ENCODE measurements at places on chromosomes 16 and 17.
A peak's percentile ranks its signal among the peaks of the same experiment; 100 is the strongest.

- no peak for DNase-seq
These were observed 144.6 kb downstream of the DNAH9 start for GRCh38 chr17:11742886-11743285.

DNA sequence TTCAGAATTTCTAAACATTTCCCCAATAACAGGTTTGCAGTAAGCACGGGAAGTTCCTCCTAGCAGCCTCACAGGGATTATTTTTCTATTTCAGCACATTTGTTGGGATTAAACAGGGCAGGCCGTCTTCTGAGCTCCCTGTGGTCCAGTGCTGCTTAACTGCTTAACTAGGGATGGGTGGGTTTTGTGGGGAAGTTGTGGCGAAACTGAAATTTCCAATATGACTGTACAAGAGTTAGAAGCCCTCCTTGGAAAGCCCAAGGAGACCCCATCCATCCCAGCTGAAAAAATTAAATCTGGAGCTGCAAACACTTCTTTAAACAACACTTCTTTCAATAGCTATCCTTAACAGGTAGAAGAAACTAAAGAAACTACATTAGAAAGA, 22.2 kb downstream of the FAM117A start:
- DNase-seq, result no peak

- DNase-seq, result no peak
These were observed 67.2 kb upstream of the CIBAR2 start for GRCh38 chr16:85179344-85180046.

DNA sequence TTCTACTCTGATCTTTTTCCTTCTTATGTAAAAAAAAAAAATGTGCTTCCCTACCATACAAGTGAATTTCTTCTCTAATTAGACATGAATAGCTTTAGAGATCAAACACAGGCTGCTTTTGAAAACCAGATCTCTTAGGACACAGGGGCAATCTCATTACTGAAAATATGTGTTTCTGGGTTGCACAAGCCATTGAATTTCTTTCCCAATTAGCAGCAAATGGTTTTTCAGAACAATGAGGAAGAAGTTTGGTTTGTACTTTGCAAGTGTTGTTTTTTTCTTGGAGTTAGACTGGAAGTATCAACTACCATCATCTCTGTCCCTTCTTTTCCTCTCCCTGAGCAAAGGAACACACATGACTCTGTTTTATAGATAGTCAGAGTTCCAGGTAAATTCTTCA, 5.6 kb upstream of the ANKS4B start:
- DNase-seq, result no peak

GRCh38 chr16:86762095-86762494, 183.7 kb downstream of the FOXL1 start:
- no peak for DNase-seq

GRCh38 chr17:19284005-19284959, 47.1 kb downstream of the EPN2 start:
- no peak for DNase-seq

- peak; percentile 82 for DNase-seq
These were observed 693 bp upstream of the HOXB4 start for GRCh38 chr17:48578616-48579470.

DNA sequence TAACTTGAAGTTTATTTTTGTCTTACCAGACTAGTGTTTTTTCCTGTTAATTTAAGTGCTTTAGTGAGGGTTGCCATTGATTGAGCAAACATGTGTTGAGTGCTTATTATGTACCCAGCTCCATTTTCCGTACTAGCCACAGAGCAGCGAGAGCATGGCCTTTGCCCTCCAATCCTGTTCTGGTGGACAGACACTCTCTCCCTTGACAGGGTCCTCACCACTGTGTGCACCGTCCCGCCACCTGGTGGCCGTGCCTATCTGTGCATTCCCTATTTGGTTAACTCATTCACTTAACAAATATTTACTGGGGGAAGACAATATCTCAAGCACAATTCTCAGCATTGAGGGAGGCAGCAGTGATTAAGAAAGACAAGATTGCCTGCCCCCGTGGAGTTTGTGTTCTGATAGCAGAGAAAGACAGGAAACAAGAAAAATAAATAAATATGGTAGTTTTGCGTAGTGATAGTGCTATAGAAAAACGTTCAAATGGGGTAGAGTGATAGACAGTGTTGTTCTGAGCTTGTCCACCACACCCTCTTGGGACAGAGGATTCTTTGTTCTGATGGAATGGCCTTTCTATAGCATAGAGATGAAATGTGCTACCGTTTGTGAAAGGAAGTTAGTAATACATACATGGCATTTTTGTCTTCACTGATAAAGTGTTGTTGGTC, 13.0 kb downstream of the CDH13 start:
- peak; percentile 73 for DNase-seq

DNA sequence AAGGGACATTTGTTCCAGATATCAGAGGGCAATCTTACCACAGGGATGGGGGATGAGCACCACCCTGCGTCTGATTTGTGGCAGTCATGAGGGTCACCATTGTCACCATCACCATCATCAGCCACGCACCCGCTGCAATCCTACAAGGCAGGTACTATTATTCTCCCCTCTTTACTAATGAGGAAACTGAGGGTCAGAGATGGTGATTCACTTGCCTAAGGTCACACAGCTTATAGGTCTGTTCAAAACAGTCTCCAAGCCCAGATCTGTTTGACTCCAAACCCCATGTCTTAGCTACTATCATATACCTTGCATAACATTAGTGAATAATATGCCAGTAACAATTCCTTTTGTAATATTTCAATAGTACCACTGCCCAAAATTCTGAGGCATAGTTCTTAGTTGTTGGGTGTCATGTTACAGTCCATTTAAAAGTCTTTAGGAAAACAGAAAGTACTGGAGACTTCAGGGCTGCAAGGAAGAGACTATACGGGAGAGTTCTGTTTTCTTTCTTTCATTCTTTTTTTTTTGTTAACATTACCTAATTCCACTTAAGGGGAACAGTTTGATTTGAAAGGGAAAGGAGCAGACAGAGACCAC, 166.4 kb downstream of the C16orf95 start:
- no peak for DNase-seq

DNA sequence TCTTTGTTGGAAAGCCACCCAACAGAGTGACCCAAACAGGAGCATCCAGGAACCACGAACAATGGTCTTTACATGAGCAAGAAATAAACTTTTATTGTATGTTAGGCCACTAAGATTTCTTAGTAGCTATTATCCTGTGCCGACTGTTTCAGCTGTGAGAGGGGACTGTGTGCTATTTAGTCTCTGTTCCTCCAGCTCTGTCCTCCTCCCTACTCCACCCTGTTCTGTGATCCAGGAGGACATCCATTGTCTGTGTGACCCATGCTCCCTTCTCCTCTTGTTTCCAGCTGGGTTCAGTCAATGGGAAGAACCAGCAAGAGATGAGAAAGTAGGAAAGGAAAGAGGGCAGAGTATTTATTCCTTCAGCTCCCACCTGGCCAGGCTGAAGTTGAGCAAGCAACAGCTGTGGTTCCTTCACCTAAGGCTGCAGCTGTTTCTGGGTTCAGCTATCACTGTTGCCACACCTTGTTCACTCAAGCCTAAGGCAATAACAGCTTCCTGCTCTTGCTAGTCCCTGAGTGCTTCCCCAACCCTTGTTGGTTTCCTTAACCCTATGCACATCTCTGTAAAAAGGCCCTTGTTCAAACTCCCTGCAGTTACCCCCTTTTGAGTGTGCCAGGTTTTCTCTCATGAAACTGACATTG, 14.9 kb upstream of the B4GALNT2 start:
- no peak for DNase-seq

- no peak for DNase-seq
These were observed 162.0 kb downstream of the SALL1 start for GRCh38 chr16:50989047-50989446.

- no peak for DNase-seq
These were observed 84.5 kb downstream of the SOX9 start for GRCh38 chr17:72205357-72205756.

GRCh38 chr17:51341457-51341856, 81.1 kb downstream of the UTP18 start:
- no peak for DNase-seq

GRCh38 chr16:75541236-75541635, 5.3 kb upstream of the CHST5 start:
- no peak for DNase-seq

- no peak for DNase-seq
These were observed 13.7 kb upstream of the CD300E start for GRCh38 chr17:74637265-74637664.

GRCh38 chr17:55575058-55575636, 63.9 kb upstream of the SMIM36 start:
- DNase-seq, result no peak

- no peak for DNase-seq
These were observed 549.6 kb upstream of the KIF2B start for GRCh38 chr17:53273126-53273525.

GRCh38 chr17:60421273-60422161, 772 bp upstream of the CHCT1 start:
- peak; percentile 91 for DNase-seq

- no peak for DNase-seq
These were observed 33.0 kb upstream of the ADAMTS18 start for GRCh38 chr16:77467821-77468335.

GRCh38 chr16:54194334-54194743, 92.2 kb downstream of the IRX3 start:
- no peak for DNase-seq

DNA sequence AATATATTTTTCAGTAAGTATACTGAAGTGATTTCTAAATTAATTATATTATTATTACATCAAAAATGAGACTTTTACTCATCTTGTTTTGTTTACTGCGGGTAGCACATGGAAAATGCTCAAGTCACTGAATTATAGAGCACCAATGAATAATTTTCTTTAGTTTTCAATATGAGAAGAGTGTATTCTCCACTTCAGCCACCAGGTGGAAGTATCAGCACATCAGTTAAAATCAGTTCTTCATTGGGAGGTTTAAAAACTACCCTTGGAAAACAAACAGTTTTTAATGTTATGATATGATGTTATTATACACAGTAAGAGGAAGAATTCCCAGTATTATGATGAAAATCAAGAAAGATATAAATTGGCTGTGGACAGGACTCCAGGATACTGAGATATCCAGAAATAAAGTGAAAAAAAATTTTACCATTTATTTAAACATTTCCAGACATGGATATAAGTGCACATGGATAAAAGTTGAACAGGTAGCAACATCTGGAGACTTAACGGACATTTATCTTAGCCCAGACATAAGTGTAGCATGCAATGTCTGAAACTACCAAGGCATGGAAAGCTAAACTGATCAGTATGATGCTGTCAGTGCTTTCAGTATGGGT, 467.3 kb downstream of the KCNJ2 start:
- DNase-seq, result no peak

DNA sequence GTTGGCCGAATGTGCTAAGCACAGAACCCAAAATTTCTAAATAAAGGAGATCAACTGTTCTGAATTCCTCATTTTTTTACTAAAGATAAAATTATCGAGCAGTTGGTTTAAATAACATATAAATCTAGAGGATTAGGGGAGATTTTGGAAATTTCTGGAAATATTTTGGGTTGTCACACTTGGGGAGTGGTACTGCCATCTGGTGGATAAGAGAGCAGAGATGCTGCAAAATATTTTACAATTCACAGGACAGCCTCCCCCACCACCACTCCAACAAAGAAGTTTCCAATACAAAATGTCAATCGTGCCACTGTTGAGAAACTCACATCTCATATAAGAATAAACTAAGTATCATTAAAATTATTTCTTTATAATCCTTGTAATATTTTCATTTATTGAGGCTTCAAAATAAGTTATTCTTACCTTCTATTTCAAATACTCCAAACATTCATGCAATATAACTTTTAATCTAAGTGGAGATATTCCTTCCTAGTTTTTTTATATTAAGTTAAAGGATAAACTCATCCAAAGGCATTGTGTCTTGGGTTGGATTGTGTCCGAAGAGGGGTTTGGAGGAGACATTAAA, 17.0 kb upstream of the ABCA8 start:
- DNase-seq, result no peak

- no peak for DNase-seq
These were observed 163.9 kb downstream of the ZFHX3 start for GRCh38 chr16:72884037-72884436.

DNA sequence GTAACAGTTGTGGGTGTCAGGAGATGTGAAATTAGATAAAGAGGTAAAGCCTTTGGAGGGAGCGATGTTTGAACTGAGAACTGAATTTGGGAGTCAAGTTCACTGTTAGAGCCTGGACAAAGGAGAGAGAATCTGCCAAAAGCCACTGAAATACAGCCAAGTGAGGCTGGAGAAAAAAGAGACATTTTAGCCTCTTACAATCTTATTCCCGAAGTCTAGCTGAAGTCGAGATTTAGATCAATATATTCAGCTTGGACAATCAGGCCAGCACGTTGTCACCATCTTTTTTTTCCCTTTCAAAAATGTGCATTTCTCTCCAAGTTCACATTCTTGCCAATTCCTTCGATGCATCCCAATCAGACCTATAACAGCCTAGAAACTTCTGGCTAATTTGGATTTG, 312.2 kb downstream of the RBFOX1 start:
- DNase-seq, result no peak

DNA sequence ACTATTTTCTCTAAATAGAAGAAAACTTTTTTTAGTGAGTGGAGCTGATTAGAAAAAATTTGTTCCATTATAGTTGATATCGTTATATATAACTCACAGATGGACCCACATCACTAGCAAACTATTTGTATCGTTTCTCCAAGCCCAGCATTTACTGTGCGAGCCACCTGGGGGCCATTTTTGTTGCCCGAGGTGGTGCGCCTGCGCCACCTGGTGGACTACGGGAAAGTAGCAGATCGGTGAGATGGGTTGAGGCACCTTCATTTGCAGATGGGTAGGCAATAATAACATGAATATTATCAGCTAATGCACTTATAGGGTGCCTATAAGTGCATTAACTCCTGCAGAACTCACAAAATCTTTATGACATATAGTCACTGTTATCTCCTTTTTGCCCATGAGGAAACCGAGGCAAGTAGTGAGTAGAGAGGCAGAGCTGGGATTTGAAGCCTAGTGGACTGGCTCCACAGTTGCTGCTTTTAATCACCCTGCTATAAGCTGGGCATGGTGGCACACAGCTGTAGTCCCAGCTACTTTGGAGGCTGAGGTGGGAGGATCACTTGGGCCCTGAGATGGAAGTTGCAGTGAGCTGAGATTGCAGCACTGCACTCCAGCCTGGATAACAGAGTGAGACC, 23.2 kb upstream of the NTN1 start:
- peak; percentile 91 for DNase-seq

- DNase-seq, result no peak
These were observed 110.3 kb upstream of the RBL2 start for GRCh38 chr16:53323924-53324323.

GRCh38 chr17:17351356-17351891, 48.3 kb downstream of the NT5M start:
- no peak for DNase-seq

DNA sequence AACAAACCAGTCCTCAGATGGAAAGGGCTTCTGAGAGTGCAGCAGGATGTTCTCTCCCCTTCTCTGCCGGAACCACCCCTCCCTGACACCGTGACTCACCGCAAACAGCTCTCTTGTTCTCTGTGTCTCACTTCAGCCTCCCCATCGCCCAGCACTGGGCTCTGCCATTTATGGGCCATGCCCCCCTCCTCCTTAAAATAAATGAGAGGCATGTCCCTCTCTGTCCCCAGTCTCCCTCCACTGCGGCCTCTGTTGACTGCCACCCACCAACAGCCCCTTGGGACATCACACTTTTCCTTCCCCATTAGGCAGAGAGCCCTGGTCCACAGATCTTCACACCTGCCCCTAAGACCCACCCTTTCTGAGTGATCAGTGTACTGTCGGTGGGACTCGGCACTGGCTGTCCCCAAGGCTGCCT, 6.3 kb downstream of the CCDC102A start:
- DNase-seq, result peak; percentile 85

- DNase-seq, result peak; percentile 60
These were observed 29.1 kb upstream of the TNS4 start for GRCh38 chr17:40530531-40530994.

Measured in activated CD8-positive, alpha-beta memory T cell treated with anti-CD3 and anti-CD28 coated beads for 24 hours (primary cell).